ENCODE measurements at places on chromosomes 13 and 19. TPM values are rescaled to one million over a fixed set of nuclear protein-coding genes. Genes with fewer than 3 reads are reported as not detected.

Gene MLNR
- not detected for total RNA-seq

- no peaks in the 10 kb centered on the region for H3K36me3 ChIP-seq
- peaks cover 20% of the 10 kb centered on the region for H3K27me3 ChIP-seq
- DNase-seq = no peak
- H3K4me3 ChIP-seq = no peak overlapping the region
Measured at GRCh38 chr13:20264271-20265018, 32.3 kb upstream of the GJB6 start.

- no peaks in the 10 kb centered on the region for H3K36me3 ChIP-seq
- no peaks in the 10 kb centered on the region for H3K27me3 ChIP-seq
- peak; percentile 99 for DNase-seq
Measured at GRCh38 chr19:16315825-16316505, 8.7 kb upstream of the KLF2 start.

DNA sequence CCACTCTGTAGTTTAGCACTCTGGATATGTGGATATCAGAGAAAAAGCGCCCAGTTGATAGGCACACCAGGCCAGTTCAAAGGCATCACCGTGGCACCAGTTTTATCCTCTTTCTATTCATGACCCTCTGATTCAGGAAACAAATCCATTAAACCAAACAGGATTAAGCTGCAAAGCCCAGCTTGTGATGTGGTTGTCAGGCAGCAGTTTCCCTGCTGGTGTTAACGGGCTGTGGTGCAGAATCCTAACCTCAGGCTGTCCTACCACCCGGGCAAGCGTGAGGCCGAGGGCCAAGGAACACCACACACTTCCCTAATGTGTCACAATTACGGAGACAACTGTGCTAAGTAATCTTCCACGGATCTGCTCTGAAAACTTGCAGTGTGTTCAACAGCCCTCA, 209.1 kb downstream of the OLFM4 start:
- H3K27ac ChIP-seq = no peak overlapping the region
- H3K36me3 ChIP-seq = no peaks in the 10 kb centered on the region
- no peaks in the 10 kb centered on the region for H3K27me3 ChIP-seq
- no peaks in the 10 kb centered on the region for H3K4me1 ChIP-seq

Gene LSM7
- 200 TPM for total RNA-seq

DNA sequence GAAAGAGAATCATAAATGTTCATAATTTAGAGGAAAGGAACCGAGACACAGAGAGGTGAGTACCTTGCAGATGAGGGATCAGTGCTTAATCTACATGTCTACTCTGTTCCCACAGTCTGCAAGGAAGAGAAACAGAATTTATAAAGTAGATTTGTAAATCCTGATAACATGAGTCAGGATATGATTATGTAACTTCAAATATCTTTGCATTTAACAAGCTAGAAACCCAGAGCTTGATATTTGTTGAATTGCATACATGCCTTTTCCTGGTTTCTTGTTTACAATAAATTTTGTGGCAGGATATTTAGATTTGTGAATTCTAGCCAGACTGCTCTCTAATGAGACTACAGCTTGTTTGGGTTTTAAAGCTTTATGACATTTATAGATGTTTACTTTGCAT, 219.2 kb downstream of the ENOX1 start:
- no peaks in the 10 kb centered on the region for H3K27me3 ChIP-seq
- H3K36me3 ChIP-seq = no peaks in the 10 kb centered on the region
- no peak overlapping the region for H3K27ac ChIP-seq
- H3K4me3 ChIP-seq = no peak overlapping the region

DNA sequence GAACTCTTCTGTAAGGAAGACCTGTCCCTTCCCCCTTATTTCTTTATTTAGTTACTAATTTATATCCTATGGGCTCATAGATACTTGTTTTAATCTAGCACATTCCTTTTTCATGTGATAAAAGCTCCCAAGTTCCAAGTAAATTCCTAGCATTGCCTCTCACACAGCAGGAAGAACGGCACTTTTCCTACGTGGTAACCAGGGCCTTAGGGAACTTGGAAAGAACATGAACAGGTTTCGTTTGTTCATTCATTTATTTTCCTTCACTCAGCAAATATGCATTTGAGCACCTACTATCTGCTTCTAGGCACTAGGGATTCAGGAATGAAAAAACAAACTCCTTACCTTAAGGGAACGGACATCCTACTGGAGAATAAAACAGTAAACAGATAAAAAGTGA, 125.1 kb downstream of the SIPA1L3 start:
- H3K4me1 ChIP-seq = peaks cover 35% of the 10 kb centered on the region
- H3K27ac ChIP-seq = 0 out of 2 replicates have a peak overlapping the region, but pooled peaks have one; percentile 5
- no peaks in the 10 kb centered on the region for H3K27me3 ChIP-seq
- peak; percentile 74 for DNase-seq
- H3K36me3 ChIP-seq = peaks cover 5% of the 10 kb centered on the region

Gene ZNF865
- total RNA-seq = under 0.01 TPM

Gene NCAN
- not detected for total RNA-seq

DNA sequence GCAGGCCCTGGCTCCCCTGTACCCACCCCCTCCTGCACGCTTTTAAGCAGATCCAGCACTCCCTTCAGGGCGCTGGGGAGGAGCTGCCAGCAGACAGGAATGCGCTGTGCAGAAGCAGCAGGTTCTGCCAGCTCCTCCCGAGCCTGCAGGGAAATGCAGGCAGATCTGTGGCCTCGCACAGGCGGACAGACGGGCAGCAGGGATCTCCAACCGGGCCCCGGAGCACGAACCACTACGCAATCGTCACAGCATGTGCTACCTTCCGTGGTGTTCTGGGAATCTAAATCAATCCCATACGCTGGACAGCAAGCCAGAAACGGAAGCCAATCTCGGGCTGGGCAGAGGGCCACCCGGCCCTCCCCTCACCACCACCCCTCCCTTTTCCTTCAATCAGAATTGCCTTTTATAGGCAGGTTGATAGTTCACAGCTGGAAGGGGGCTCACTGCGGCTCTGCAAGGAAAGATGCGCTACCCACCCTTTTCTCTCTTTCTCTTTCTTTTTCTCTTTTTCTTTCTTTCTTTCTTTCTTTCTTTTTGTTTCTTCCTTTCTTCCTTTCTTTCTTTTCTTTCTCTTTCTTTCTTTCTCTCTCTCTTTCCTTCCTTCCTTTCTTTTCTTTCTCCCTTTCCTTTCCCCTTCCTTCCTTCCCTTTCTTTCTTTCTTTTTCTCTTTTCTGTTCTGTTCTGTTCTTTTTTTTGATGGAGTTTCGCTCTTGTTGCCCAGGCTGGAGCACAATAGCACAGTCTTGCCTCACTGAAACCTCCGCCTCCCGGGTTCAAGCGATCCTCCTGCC, 99.9 kb downstream of the GNG7 start:
- H3K27ac ChIP-seq = 0 out of 2 replicates have a peak overlapping the region, but pooled peaks have one; percentile 38
- peaks cover under 1% of the 10 kb centered on the region for H3K27me3 ChIP-seq
- no peaks in the 10 kb centered on the region for H3K36me3 ChIP-seq
- peak overlapping the region; percentile 6 for H3K4me3 ChIP-seq

Gene SF3A2
- 4.8 TPM for total RNA-seq

Gene ZNF491
- total RNA-seq = 4.2 TPM

DNA sequence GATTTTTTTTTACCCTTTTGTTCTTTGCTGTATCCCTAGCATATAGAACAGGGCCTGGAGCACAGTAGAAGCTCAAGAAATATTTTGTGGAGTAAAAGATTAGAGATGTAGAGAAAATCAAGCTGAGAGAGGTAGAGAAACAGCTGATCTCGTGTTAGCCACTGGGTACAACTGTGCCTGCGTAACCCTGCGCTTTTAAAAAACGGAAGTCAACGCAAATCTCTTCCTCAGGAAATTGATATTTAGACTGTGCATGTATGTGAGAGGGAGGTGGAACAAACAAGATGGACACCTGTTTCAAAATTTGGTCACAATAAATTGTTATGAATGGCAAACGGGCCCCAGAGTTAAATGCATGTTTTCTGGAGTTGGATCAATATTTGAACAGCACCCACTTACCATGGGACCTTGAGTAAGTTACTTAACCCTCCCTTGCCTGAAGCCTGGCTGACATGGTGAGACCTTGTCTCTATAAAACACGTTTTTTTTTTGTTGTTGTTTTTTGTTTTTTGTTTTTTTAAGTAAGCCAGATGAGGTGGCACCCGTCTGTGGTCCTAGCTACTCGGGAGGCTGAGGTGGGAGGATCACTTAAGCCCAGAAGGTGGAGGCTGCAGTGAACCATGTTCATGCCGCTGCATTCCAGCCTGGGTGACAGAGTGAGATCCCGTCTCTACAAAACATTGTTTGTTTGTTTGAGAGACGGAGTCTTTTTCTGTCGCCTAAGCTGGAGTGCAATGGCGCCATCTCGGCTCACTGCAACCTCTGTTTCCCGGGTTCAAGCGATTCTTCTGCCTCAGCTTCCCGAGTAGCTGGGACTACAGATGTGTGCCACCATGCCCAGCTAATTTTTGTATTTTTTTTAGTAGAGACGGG, 3.3 kb upstream of the EPOR start:
- no peaks in the 10 kb centered on the region for H3K36me3 ChIP-seq
- H3K27me3 ChIP-seq = no peaks in the 10 kb centered on the region

DNA sequence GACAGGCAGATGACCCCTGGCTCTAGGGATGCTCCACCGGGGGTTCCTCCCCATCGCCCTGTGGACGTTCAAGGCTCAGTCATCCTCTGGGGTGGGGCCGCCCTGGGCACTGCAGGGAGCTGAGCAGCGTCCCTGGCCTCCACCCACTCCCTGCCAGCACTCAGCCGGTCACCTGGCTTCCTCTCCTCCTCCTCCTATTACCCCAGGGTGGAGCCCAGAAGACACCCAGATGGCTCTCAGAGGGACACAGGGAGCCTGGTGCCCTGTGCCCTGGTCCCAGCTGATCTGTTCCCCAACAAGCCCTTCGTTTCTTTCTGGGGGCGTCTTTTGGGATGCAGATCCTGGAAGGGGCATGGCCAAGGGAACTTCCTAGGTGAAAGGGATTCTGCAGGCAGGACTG, 3.7 kb upstream of the MKNK2 start:
- peaks cover 21% of the 10 kb centered on the region for H3K4me1 ChIP-seq
- H3K4me3 ChIP-seq = no peak overlapping the region
- no peak for DNase-seq
- H3K36me3 ChIP-seq = no peaks in the 10 kb centered on the region

DNA sequence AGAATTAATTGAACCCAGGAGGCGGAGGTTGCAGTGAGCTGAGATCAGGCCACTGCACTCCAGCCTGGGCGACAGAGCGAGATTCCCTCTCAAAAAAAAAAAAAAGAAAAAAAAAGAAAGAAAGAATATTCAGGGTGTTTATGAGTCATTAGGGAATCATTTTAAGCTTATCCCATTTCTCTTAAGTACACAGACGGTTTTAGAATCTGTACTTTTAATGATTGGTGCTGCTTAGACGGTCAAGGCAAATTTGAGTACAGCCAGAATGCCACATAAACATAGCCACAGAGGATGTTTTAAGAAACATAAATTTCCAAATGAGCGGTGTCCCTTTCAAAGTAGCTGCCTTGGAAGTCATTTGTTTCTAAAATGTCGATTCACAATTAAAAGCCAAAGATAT, 2.6 kb downstream of the SPRYD7 start:
- H3K4me1 ChIP-seq = peaks cover 4% of the 10 kb centered on the region
- no peak overlapping the region for H3K27ac ChIP-seq
- H3K4me3 ChIP-seq = no peak overlapping the region
- no peaks in the 10 kb centered on the region for H3K27me3 ChIP-seq
- peaks cover 3% of the 10 kb centered on the region for H3K36me3 ChIP-seq
